Endothelial cell of umbilical vein (primary cell): ENCODE measurements at places on chromosomes 7 and 10. TPM values are rescaled to one million over a fixed set of nuclear protein-coding genes. Genes with fewer than 3 reads are reported as not detected.

DNA sequence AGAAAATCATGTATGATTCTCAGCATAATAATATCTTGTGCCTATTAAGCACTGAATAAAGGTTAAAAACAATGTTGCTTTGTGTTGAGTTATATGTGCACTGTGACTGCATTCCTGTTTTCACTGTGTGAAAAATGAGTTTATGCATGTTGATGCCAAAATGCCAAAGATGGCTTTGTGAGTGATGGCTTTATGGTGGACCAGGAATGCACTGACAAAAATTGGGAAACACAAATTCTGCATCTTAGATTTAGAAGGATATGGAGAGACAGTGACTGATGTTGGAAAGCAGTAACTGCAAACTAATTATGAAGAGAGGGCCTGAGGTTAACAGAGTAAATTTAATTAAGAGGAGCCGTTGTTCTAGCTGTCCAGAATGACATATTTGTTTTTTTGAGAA lies 440.4 kb downstream of the KIF20B start:
- no peak for DNase-seq

GRCh38 chr10:96706331-96706853 lies 13.9 kb downstream of the PIK3AP1 start:
- DNase-seq, result no peak

DNA sequence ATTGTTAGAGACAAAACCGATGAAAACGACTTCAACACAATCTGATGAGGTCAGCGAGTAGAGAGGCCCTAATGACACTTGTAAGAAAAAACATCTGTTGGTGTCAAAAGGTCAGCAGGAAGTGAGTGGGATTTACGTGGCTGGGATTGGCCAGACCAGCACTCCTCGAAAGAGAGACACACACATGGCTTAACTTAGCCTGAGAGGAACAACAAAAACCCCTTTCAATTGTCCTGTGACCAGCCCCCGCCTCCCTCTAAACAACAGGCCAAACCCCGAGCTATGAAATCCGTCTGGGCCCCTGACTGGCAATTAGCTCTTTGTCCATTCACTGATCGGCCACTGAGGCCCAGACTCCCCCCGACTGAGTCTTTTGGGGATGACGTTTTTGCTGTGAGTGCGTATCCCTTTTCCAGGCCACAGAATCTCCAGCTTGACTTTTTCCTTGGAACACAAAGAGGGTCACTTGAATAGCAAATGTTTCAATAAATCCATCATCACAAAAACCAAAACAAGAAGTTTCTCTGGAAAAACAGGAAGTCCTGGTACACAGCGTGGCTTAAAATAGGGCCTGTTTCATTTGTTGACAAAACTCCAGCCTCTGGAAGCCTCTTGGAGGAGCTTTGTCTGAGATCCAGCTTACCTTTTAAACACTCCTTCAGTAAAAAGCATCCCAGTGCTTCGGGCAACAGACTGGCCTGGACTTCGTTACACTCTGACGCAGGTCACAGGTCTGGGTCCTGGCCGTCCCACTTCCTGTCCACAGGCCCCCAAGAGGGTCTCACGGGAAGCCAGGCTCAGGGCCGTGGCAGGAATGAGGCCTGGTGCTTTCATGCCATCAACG lies 103.0 kb downstream of the CTBP2 start:
- peak; percentile 99 for DNase-seq

DNA sequence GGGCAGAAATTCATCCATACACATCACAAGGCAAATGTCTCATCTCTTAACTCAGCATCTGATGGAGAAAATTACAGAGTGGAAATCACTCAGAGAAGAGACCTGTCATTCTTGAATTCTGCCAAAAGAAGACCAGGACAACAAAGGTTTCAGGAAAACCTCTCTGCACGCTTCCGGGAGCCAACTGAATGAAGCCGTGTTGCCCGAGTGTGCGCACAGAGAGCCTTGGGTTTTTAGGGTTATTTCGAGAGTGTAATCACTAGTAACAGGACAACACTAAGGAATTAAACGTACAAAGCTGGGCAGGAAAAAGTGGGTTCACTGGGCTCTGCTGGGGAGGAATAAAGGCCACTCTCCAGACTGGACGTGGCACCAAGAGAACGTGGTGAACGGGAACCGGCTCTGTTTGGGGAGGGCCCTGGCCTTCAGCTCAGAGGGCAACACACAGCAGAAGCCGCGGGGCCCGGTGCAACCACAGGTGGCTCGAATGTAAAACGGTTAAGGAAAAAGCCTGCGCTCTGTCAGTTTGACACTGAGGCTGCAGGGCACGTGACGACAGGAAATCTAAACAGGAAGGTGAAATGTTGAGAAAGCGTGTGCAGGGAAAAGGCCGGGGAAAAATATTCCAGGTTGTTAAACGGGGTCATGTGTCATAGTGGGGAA lies 331.5 kb downstream of the DNAJB6 start:
- no peak for DNase-seq

DNA sequence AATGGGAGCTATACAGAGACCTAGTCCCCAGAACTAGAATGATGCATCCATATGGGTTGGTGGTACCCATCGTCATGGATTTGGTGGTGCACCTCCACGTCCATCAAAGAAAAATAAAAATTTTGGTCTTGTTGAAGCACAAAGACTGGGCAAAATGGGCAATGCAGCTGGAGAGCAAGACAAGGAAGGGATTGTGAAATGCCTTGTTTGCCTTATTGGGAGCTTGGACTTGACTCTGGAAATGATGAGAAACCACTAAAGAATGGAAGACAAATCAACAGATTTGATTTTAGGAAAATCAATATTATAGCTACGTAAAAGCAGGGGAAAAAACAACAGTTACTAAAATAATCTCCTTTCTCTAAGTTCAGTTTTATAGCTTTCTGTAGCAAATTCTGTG lies 150.9 kb downstream of the CPED1 start:
- no peak for DNase-seq

GRCh38 chr7:44259547-44260457 lies 59.0 kb downstream of the YKT6 start:
- DNase-seq, result peak; percentile 95

COL17A1 gene
- 0.11 and 0.57 TPM in 2 replicates for polyA plus RNA-seq

GRCh38 chr10:111732166-111732785 lies 451.3 kb downstream of the GPAM start:
- no peak for DNase-seq

DNA sequence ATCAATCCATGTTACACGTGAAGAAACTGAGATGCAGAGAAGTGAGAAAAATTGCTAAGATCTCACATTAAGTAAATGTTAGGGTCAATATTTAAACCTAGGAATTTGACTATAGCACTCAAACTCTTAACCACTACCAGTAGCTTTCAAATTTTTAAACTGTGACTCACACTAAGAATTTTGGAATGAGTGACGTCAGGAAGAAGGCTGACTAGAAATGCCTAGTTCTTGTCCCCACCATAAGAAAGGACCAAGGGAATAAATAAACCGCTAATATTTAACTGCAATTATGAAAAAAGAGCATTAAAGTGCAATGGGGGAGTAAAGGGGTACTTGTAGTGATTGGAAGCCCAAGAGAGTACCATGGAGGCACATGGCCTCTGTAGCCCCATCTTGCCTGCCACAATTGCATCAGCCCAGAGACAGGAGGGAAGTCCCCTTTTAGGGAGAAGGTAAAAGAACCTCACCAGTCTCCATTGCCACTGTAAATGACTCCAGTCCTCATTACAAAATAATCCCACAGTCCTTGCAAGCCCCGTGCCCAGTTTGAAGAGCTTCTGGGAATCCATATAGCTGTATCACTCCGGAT lies 3.5 kb upstream of the AKR1B1 start:
- no peak for DNase-seq

- no peak for DNase-seq
These were observed 48.0 kb downstream of the CAMK1D start for GRCh38 chr10:12397147-12397896.

AKR1D1 gene
- not detected in 2 replicates for polyA plus RNA-seq

RBP3 gene
- polyA plus RNA-seq, result not detected in 2 replicates

SPDYE3 gene
- polyA plus RNA-seq, result not detected in 2 replicates

GRCh38 chr10:106440767-106441166 lies 723.7 kb downstream of the SORCS1 start:
- no peak for DNase-seq

DNA sequence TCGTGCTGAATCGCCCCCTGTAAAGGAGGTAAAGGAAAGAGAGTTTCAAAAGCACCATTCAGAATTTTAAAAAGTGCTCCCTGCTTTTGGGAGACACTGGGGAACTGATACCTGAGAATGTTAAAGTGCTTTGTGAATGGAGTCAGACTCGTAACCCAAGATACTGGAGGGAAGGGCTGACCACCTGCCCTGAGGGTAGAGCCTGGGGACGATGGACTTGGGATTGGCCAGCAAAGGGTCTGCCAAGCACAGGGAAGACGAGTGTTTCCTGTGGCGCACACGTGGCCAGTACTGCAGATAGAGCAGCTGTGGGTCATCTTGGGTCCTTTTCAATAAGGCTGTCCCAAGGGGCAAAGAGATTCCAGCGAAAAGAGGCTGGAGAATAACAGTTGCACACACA lies 1284.1 kb upstream of the AUTS2 start:
- no peak for DNase-seq

DNA sequence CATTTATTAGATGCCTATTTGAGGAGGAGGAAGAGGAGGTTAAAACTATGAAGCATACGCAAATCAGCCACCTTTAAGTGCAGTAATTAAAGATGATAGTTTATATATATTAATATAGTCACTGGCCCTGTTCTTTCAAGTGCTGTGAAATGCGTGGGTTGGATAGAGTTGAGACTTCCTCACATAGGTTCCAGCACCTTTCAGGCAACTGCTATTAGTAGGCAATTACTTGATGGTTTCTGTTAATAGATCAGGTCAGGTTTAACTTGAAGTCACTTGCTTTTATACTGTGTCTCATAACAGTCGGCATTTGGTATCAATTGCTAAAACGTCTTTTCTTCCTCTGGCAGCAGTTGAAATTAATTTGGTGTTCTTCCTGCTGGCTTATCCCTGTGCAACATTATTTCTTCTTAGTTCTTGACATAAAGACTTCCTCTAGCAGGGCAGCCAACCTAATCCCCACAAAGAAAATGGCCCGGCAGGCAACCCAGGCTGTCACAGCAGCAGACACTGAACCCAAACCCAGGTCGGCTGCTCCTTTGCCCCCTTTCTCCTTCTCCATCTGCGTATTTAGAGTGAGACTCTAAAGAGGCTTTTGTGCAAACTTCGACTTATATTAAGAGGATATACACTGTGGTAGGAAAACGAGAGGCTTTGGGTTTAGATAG lies 35.3 kb upstream of the BET1 start:
- DNase-seq, result no peak

GRCh38 chr7:94436018-94436604 lies 41.4 kb downstream of the COL1A2 start:
- peak; percentile 69 for DNase-seq

CTNNA3 gene
- not detected in 2 replicates for polyA plus RNA-seq
